ENCODE measurements at places on chromosomes 7 and 10.

- no peak for DNase-seq
Observed at GRCh38 chr10:123355748-123356481, 201.7 kb downstream of the BUB3 start.

GRCh38 chr7:77558284-77558967 lies 21.3 kb downstream of the PTPN12 start:
- no peak for DNase-seq

DNA sequence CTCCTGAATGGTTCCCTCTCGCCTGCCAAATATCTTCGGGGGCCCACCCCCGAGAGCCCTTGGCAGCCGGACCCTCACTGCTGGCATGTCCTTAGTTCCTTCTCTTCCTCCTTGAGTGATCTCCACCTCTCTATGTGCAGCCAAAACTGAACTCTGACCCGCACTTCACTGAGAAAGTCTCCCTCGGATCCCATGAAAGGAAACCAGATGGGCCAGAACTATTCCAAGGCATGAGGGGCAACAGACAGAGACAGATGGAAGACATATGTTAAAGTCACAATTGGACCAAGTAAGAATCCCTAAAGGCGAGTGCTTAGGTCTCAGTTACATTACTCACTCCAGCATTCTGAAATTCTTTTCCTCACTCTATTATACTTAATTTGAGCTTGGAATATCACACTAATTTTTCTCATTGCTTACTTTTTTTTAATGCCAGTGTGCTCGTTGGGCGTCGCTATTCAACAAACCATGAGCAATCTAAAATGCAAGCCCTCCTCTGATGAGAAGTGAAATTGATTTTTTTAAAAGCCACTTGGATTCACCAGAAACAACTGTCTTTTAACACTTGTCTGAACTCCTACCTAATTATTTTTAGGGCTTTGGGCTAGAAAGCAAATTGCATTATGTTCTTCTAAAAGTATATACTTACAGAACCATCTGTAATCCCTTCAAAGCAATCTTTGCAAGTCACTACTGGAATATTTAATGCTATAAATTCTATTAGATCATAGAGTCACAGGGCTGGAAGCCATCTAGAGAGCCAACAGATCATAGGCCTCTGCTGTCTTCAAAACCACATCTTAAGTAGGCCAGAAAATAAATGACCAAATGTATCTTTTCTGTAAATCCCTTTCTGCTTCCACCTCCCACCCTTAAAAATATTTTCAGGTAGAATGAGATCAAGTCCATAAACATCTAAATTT lies 43.3 kb upstream of the EZH2 start:
- DNase-seq, result no peak

DNA sequence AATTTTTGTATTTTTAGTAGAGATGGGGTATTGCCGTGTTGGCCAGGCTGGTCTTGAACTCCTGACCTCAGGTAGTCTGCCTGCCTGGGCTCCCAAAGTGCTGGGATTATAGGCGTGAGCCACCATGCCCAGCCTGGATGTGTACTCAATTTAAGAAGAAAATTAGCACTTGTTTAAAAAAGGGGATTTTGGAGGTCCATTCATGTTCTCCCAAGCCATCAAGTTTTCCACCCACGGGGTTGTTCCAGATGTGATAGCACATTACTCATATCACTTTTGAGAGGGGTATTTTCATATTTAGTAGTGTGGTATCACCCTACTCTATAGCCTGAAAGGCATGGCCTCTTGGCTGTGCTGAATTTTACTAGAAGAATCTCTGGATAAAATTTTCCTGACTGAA lies 10.5 kb upstream of the SLC26A3 start:
- DNase-seq, result no peak

DNA sequence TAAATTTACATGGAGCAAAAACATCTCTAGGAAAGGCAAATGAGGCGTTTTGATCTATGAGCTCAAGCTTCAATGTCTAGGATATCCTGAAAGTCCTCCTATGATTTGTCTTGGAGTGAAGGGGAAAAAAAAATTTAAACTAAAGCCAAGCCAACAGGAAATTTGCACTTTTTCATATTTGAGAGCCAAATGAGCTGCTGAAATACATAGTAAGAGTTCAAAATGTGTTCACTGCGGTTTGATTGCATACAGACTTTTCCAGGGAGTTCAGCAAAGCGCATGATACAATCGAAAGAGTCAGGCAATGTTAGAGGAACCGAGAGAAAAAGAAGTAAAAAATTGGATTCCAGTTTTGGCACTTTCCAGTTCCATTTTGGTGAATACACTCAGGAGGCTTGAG lies 633.4 kb upstream of the MGMT start:
- no peak for DNase-seq

DNA sequence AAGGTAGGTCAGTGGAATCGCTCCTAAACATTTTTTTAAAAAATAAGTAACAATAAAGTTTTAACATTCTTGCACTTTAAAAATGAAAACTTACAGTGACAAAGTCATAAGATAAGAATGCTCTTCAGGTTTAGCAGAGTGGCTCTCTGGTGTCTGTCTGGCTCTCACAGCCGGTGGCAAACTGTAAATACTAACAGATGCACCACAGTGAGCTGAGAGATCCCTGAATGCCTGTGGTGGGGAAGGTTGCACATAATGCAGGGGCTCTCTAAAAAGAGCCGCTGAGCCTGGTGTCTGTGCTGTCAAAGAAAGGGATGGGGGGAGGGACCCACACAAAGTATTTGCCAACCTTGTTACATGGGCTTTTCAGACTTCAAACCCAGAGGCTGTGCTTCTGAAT lies 498.3 kb downstream of the CCSER2 start:
- DNase-seq, result no peak

- no peak for DNase-seq
Observed at GRCh38 chr10:8927705-8928104, 873.2 kb downstream of the GATA3 start.

DNA sequence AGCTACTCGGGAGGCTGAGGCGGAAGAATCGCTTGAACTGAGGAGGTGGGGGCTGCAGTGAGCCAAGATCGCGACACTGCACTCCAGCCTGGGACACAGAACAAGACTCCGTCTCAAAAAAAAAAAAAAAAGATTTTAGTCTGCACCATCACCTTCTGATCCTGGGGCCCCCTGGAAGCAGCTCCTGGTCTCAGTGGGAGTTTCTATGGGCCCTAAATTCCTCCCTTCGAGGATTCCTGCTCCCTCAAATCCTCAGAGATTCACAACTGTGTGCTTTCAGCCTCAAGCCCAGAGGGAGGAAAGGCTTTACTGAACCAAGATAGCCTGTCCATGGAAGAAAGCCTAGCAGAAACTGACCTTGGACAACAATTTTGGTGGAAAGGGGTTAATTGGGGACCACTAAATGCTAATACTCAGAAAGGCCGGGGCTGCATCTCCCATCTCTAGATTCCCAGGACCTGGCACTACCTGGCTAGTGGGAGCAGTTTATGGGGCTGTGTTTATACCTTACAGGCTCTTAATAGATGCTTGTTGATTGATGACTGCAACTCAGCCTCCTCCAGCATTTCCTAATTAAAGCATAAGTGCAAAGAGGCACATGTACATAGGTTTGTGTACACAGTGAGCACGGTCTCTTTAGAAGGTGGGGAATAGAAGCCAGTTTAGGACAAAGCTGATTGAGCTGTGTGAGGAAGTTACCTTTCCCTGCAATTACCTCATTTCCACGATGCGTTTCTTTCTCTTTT lies 9.2 kb upstream of the FGFR2 start:
- no peak for DNase-seq

DNA sequence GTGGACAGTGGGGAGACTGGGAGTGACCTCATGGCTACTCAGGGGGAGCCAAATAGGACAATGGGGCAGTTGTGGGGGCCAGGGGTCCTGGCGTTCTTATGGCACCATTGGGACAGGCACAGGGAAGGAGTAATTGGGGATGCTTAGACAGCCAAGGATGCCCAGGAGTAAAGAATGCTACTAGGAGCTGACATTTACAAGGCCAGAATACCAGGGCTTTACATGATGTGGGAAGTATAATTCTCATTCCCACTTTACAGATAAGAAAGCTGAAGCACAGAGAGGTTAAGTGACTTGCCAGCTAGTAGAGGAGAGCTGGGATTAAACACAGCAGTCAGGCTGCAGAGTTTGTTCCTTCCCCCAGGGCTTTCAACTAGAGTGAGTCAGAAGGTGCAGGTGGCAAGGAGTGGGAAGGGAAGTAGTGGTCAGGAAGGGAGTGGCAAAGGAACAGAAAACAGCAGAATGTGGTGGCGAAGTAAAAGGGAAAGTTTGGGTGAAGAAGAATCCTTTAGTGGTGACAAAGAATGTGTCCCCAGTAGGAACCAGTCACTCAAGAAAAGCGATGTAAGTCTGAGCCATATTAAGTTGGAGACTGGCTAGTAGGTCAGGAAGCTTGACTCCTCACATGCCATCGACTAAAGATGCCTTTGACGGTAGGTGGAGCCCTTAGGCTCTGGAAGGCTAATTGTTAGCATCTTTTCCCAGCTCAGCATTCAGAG lies 32.8 kb downstream of the CPVL start:
- DNase-seq, result no peak

- no peak for DNase-seq
Observed at GRCh38 chr10:70843333-70843732, 27.6 kb downstream of the SGPL1 start.

DNA sequence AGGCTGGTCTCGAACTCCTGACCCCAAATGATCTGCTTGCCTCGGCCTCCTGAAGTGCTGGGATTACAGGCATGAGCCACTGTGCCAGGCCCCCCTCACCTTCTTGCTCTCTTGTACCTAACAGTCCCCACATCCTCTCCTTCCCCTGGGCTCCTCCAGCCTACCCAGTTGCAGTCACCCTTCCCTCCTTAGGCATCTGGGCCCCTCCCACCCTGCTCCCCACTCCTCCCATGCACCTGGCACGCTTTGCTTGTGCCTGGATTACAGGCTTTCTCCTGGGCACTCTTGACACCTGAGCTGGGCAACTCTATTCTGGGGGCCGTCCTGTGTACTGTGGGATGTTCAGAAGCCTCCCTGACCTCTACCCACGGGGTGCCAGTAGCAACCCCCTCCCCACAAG lies 3.0 kb downstream of the CLDN15 start:
- DNase-seq, result no peak

DNA sequence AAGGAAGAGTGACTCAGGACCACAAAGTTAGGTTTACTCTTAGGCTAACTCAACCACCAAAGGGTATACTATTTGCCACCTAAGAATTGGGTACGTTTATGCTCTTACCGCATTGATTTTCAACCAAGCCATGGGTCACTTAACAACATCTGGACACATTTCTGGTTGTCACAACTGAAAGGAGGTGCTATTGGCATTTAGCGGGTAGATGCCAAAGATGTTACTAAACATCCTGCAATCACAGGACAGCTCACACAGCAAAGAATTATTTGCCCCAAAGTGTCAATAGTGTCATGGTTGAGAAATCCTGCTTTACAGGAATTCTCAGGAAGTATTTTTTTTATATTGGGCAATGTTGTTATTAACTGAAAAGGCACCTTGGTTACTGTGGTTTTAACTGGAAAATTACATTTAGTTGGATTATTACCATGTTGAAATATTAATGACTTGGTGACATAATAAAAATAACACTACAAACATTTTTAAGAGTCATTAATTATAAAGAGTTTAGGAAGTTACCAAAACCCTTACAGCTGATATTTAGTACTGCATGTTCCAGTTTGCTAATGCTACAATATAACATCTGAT lies 185.0 kb upstream of the TMEM196 start:
- DNase-seq, result no peak

DNA sequence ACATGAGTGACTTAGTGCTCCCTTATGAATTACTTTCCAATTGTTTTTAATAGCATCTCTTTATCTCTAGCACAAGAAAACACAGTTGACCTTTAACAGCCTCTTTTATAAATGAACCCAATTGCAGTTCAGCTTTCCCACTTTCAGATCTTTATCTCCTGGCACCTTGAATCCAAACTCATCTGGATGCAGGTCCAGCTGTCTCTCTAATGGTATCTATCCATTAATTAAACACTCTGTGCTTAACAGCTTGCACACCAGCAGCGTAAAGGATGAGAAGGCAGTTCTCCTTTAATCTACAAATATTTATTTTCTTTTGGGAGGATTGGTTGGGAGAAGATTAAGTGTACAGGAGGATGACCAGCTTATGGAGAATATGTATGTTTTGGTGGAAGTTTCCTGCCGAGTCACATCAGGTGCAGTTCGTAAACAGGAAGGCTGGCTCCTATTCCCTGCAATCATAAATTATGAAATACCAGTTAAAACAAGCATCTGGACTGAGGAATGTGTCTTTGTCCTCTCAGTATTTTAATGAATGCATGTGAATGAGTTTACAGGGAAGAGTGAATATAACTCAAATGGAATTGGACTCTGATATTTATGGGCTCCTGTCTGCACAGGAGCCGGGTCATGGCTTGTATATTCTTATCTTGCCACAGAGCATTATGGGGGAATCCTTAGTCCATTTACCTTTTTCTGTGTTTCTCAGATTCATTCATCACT lies 232.7 kb downstream of the PHF14 start:
- no peak for DNase-seq

DNA sequence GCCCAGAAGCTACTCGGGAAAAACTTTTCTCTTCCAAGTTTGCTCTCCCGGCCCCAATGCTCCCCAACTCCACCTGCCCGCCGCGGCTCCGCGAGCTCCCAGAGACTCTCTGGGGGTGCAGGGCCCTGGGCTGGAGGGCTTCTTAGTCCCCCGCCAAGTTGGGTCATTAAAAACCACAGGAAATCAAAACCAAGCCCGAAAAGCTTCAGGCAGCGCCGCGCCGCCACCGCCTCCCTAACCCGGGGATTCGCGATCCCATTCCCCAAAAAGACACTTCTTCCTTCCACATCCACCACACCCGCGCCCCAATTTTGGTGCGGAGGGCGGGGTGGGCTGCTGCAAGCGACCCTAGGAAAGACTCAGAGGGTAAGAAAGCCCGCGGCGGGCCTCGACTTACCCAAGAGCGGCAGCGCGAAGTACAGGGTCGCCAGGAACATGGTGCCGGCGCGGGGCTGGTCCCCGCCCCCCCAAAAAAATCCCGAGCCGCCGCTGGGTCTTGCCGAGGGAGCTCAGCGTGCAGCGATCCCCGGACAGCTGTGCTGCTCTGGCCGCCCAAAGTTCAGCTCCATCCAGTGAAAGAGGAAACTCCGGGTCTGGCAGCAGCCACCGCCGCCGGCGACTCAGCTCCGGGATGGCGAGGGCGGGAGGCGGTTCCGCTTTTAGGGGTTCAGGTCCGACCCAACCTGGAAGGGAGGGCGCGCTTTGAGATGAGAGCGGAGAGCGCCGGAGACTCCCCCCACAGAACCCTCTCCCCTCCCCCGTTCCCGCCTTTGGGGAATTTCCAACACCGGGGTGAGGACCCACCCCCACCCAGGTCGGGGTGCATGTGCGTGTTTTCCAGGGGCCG lies 1.2 kb downstream of the GFRA1 start:
- no peak for DNase-seq

GRCh38 chr10:128122931-128123330 lies 3.3 kb downstream of the MKI67 start:
- DNase-seq, result no peak

DNA sequence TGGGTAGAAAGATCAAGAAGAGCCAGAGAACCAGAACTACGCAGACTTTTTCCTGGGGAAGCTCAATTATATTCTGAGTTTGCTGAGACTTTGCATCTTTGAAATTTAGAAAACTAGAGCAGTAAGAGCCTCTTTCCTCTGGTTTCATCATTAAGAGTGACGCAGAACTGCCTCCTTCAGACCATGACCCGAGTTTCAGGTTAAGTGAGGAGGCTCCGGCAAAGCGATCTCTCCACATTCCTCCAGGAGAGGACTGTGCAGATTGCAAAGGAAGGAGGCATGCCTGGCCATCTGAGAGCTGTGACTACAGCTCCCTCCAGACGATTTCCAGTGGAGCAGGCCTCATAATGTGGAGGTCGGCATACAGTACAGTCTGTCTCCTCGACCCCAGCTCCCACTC lies 115.8 kb upstream of the LANCL2 start:
- DNase-seq, result no peak
